ENCODE measurements at places on chromosomes 5 and 9.

- peak; percentile 4 for DNase-seq
These were observed 55.2 kb upstream of the PDE8B start for GRCh38 chr5:77155179-77155785.

GRCh38 chr5:151925340-151925739 lies 689 bp upstream of the GLRA1 start:
- no peak for DNase-seq

DNA sequence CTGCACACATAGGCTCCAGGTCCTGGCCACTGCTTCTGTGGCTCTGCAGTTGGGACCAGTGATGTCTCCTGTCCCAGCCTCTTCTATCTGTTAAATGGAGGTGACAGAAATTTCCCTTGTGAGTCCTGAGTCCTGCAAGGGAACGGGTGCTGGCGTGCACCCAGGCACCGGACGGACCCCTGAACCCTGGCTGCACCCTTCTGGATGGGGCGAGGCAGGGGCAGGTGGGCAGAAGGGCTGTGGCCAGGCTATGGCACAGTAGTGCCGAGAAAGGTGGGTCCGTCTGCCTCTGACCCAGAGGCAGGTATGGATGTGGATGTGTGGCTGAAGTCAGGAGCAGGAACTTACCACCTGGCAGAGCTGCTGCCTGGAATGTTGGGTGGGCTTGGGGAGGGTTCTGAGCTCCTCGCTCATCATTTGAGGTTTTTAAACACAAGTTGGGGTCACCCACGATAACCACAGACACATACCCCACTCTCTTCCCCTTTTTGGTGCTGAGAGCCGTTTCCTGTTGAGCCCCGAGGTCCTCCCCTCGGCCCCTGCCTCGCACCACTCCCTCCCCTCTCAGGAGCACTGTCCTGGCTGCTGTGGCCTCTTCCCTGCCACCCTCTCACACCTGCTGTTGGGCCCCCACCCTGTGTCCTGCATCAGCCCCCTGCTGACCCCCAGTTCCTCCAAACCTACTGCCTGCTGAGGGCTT lies 82.0 kb downstream of the COL5A1 start:
- no peak for DNase-seq

DNA sequence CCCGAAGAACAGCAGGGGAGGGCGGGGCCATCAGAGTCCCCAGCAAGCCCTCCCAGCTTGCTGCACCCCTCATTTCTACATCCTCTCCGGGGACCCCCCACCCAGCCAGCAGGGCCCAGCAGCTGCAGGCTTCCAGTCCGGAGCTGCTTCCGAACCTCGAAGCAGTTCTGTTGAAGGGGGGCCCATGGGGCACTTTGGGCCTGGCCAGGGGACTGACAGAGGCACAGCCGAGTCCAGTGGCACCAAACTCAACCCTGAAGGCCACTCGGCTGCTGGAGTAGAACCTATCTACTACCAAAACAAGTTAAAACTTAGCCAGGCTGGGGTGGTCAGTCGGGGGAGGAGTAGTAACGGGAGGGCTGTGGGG lies 8.1 kb upstream of the CCDC187 start:
- DNase-seq: no peak

- no peak for DNase-seq
These were observed 9.9 kb upstream of the NINJ1 start for GRCh38 chr9:93143830-93144530.

GRCh38 chr9:22073349-22073748 lies 64.2 kb upstream of the CDKN2B start:
- DNase-seq: no peak

DNA sequence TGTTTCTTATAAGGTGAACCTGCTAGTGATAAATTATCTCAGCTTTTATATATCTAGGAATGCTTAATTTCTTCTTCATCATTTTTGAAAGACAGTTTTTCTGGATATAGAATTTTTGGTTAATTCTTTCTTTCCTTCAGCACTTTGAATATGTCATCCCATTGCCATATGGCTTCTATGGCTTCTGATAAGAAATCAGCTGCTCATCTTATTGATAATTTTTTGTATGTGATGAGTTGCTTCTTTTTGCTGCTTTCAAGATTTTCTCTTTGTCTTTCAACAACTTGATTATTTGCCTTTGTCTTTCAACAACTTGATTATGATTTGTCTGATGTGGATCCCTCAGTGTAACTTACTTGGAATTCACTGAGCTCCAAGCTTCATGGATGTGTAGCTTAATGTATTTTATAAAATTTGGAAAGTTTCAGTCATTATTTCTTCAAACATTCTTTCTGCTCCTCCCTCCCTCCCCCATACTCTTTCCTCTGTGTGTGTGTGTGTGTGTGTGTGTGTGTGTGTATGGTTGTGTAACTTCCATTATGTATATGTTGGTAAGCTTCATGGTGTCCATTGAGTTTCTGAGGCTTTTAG lies 243.9 kb downstream of the TLE1 start:
- no peak for DNase-seq

- DNase-seq: no peak
These were observed 22.9 kb upstream of the ACTBL2 start for GRCh38 chr5:57505272-57506200.

DNA sequence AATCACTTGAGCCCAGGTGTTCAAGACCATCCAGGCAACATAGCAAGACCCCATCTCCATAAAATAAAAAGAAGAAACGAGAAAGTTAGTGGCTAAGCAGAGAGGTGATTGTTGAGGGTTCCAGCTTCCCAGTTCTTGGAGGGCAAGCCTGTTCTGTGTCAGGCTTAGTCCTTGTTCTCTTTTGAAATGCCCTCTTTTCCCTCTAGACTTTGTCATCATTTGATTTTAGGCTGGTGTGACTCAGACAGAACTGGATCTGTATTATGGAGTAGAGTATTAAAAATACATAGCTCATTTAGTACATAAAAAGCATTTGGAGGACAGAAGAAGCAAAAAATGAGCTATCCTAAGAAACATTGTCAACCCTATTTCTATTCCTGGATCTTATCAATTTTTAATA lies 159.4 kb downstream of the CD180 start:
- DNase-seq: no peak

- no peak for DNase-seq
These were observed 380.4 kb upstream of the CTNND2 start for GRCh38 chr5:12284604-12285003.

GRCh38 chr5:94748212-94748611 lies 129.7 kb downstream of the SLF1 start:
- DNase-seq: no peak

DNA sequence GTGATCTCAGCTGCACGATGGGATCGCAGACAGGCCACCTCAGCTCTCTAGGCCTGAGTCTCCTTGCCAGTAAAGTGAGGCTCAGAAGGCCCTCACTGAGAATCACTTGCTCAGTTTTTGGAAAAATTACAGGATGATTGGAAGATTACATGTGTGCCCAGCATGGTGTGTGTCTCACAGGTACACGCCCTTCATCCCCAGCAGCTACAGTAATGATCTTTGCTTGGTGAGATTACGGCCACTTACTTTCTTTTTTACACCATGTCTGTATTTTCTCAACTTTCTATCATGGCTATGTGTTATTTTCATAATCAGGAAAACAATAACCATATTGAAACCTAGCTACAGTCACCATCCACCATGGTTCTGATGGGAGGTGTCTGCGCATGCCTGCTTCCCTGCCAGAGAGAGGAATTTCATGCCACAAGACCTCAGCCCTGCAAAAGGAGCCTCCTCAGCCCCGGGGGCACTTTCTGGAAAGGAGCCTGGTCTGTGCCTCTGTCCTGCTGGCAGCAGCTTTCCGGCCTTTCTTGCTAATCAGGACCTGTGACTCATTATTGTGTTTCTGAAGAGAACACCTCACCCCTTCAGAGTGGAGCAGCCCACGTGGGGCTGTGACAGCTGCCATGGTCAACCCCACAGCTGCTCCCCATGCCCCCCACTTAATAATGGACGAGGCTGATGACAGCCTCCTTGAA lies 64.2 kb upstream of the OLFM1 start:
- no peak for DNase-seq

GRCh38 chr5:169148138-169148740 lies 152.7 kb downstream of the SLIT3 start:
- no peak for DNase-seq

- DNase-seq: no peak
These were observed 17.6 kb downstream of the DMXL1 start for GRCh38 chr5:119088438-119088837.

- DNase-seq: no peak
These were observed at the start of gene F12 for GRCh38 chr5:177409043-177409801. TSS of gene F12 (minus strand) at chr5:177409564. CDS start at chr5:177409527, 37 bp downstream.

- DNase-seq: no peak
These were observed 91.8 kb downstream of the STX17 start for GRCh38 chr9:99998266-99998665.

DNA sequence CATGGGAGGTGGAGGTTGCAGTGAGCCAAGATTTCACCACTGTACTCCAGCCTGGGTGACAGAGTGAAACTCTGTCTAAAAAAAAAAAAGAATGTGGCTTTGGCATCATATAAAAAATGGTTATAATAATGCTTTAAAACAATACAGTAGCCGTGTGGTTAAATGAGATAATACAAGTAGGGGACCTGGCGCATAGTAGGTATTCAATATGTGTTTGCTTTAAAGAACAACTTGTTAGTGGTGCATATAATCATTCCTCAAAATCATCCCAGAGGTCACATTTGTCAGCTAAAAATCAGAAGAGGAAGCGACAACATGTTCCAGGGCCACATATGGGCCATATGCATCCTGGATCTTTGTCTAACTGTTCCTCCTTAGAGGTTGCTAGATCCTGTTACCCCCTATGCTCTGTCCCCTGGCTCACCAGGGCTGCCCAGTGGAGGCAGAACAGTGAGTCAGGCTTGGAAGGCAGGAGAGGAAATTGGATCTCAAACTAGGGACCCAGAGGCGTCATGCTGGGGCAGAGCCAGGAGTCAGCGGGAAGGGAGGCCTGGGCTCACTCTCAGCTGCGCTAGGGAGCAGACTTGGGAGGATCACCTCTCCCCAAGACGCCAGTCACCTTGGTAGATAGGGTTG lies 27.7 kb downstream of the LHX6 start:
- DNase-seq: no peak

DNA sequence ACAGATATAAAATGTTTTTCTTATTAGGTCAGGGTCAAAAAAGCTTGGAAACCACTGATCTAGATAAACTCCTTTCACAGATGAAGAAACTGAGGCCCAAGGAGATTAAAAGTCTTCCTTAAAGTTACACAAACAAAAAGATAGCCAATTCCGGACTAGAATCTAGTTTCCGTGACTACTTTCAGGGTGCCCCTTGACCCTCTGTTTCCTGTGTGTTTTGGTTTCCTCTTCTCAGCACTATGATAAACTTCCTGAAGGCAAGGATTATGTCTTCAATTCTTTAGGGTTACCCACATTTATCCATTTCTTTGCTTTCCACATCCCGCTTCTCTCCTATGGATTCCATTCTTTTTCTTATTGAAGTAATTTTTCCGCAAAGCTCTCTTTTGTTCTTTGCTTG lies 83.1 kb downstream of the ADAMTS12 start:
- DNase-seq: no peak

DNA sequence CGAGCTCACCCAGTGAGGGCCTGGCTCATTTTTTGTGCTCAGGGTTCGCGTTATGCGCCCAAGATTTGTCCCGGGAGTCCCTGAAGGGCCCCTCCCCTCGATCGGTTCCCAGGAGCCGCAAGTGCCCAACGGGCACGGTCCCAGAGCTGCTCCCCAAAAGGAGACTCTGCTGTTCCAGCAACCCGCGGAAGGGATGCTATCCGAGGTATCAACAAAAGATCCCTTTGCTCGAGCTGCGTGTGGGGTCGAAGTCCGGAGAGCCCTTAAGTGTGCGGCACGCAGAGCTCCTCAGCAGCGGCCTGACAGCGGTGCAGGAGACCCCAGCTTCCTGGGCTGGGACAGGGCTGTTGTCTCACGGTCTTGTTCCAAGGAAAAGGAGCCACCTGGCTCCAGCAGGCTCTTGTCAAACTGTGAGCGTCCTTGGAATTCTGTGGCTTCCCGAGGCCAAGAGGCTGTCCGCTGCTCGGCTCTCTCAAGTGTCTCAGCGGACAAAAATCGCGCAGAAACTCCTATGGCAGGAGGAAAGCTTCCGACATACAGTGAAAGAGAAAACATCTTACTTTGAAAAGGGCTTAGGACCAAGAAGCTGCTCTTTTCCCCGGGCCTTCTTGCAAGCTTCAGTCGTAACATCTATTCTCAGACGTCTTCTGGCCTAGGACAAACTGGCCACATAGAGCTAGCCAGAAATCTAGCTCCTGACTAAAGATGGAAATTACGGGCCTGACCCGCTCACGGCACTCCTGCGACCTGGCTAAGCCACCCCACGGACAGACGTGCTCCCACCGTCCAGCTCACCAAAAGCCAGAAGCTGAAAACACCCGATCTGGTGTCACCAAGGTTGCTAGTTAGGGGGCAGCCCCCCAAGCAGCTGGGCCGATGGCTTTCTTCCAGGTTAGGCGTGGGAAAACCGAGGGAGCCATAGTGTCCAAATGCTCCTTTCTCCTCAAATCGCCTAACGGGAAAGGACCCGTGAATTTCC lies 2.6 kb upstream of the FOXB2 start:
- no peak for DNase-seq

- DNase-seq: peak; percentile 92
These were observed 655 bp upstream of the EGR1 start for GRCh38 chr5:138464388-138465260.

DNA sequence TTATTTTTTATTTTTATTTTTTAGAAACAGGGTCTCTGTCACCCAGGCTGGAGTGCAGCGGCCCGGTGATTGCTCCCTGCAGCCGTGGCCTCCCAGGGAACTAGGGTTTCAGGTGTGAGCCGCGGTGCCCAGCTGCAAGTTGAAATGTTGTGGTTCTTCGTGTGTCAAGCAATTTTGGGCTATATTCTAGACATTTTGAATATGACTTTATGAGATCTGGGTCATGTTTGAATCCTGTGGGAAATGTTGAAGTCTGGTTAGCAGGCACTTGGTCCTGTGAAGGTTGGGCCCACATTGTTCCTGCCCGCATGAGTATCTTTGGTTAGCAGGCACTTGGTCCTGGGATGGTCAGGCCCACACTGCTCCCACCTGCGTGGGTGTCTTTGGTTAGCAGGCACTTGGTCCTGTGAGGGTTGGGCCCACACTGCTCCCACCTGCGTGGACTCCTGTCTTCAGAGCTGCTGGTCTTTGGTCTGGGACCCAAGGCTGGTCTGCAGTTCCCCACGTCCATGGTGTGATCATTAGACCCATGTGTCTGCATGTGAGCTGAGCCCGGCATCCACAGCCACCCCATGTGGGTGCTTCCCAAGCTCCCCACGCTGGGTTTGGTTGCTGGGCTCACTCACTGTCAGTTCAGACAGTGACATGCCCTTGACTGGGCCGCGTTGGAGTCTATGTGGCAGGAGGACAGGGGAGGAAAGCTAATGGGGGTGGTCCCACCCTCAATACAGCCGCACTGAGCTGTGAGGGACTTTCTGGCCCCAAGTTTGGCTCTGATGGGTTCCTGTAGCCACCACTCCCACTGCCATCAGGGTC lies 7.1 kb downstream of the FBXW5 start:
- DNase-seq: no peak

- DNase-seq: no peak
These were observed 108.6 kb upstream of the RAD23B start for GRCh38 chr9:107174441-107174840.

GRCh38 chr9:6549106-6549800 lies 96.3 kb downstream of the GLDC start:
- DNase-seq: no peak
